ENCODE measurements at places on chromosomes 16 and 17.

GRCh38 chr17:28738680-28739384 lies 5.0 kb upstream of the TRAF4 start:
- peak; percentile 67 for DNase-seq

DNA sequence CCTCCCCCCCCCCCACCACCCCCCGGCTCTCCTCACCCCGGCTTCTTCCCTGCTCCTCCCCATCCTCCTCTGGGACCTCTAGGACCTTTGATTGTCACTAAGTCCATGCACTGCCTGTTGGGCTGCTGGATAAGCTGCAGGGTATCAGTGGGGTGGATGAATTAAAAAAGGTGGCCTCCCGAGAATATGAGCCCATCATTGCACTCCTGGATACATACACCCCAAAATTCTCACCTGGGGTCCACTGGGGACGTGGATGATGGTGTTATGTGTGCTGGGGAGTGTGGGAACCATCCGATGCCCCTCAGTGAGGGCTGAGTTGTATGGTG lies 88.8 kb downstream of the IRF8 start:
- DNase-seq, result no peak

DNA sequence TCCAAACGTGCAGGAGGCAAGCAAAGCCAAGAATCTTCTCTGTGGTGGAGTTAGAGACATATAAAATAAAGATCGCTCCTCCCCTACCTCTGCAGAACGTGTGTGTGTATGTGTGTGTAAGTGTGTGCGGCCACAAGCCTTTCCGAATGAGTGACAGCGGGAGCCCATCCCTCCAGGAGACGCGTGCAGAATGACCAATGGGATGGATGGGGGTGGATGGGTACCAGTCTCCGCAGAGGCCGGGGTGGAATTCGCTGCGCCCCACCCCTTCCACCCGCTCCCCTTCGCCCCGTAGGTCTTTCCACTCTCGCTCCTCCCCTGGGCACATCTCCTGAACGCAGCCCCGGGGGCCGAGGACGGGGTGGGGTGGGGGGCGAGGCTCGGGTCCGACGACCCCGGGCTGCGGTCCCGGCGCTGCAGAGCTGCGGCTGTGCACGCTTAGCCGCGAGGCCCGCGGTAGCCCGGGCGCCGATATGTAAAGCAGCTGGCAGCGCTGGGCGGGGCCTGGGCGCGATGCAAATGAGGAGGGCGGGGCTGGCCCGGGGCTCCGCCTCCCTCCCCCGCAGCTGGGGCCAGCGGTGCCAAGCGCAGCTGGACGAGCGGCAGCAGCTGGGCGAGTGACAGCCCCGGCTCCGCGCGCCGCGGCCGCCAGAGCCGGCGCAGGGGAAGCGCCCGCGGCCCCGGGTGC lies at the start of gene PRKCB:
PRKCB (plus strand) TSS at position 594 of the 688 bp plus-strand sequence.
- DNase-seq, result peak; percentile 82

DNA sequence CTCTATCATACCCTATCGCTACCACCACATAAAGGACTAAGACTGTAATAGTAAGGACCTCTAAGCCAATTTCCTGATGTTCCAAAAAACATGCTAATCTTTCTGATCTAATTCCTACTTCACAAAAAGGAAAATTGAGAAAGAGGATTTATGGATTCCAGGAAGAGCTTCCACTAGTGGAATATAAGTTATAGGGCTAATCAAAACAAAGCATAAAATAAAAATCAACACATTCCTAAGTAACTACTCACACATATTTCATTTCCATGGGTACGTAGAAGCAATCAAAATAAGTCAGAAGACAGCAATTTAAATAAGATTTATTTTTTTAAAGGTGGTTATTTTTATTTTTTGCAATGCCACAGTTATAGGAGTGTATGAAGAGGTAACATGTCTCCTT lies 12.4 kb downstream of the CCDC43 start:
- DNase-seq, result no peak

DNA sequence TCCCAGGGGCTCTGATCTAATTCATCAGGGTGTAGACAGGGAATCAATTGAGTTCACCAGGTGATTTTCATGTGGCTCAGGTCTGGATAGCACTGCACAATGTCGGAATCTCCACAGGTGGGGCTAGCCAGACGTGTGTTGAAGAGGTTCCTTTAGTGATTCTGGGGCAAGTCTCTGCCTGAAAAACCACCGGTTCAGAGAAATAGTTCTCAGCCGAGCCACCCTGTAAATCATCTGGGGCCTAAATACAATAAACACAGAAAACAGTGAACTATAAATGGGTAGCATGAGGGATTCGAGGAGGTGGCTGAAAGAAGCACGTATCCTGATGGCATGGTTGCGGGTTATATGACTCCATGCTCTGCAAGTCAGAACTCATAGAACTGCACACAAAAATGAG lies 21.3 kb downstream of the ASPA start:
- DNase-seq, result no peak

DNA sequence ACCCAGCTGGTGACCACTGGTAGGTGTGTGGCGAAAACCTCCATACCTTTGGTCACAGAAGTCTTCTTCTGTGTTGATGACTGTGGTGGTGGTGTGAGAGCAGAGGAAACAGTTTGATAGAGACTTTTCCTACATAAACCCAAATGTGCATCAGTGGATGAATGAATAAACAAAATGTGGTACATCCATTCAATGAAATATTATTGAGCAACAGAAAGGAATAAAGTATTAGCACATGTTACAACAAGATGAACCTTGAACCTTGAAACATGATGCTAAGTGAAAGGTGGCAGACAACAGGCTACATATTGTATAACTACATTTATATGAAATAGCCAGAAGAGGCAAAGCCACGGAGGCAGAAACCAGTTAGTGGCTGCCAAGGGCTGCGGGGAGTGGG lies 15.2 kb downstream of the CDK5R1 start:
- DNase-seq, result no peak

GRCh38 chr17:9105068-9105868 lies 84.0 kb downstream of the NTN1 start:
- no peak for DNase-seq

GRCh38 chr16:46857368-46857945 lies 26.5 kb upstream of the C16orf87 start:
- no peak for DNase-seq

GRCh38 chr16:49382916-49383315 lies 9.3 kb downstream of the C16orf78 start:
- no peak for DNase-seq

DNA sequence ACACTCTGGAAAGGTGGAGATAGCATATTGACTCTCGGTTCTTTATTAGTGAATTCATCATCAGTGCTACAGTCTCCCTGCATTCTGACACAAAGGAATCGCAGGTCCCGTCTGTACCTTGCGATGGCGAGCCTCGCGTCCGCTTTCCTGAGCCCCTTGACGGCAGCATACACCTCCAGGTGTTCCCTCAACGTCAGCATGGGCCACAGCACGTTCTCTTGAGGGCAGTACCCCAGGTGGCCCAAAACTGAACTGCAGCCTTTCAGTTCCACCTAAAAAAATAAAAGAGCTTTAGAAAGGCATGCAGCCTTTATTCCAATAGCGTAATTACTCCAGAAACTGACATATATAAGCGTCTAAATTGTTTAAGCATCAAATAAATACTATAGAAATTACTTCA lies 24.2 kb upstream of the ABCA9 start:
- DNase-seq, result no peak

GRCh38 chr16:12257926-12258561 lies 281.5 kb downstream of the SNX29 start:
- no peak for DNase-seq

- DNase-seq, result no peak
Observed at GRCh38 chr17:34177642-34178041, 77.4 kb upstream of the CCL2 start.

GRCh38 chr16:23020084-23020483 lies 129.2 kb downstream of the USP31 start:
- DNase-seq, result no peak

DNA sequence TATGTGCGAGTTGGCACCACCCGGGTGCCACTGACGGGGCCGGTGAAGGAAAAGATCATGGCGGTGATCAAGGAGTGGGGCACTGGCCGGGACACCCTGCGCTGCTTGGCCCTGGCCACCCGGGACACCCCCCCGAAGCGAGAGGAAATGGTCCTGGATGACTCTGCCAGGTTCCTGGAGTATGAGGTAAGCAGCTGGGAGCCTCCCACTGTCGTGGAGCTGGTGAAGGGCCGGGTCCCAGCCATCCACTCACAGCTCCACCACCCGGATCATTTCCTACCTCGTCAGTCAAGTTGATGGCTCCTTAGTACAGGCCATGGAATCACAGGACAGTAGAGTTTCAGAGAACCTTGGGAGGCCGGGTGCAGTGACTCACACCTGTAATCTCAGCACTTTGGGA lies 20.0 kb downstream of the ATP2A1 start:
- DNase-seq, result no peak

- DNase-seq, result no peak
Observed at GRCh38 chr17:54662978-54663876, 237.4 kb upstream of the TOM1L1 start.

GRCh38 chr16:30628628-30629540 lies 18.7 kb upstream of the ZNF689 start:
- DNase-seq, result peak; percentile 84

DNA sequence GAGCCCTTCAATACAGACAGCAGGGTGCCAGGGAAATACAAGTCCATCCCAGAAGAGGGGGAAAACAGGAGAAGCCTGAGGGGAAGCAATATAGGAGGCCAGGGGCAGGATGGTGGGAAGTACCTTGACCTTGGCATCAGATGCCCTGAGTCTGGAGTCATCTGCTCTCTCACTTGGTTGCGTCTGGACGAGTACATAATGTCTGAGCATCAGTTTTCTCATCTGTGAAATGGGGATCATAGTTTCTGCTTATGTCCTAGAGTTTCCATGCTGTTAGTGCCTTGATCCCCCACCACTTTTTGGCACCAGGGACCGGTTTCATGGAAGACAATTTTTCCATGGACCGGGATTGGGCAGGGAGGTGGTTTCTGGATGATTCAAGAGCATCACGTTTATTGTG lies 2.3 kb downstream of the STAT5A start:
- DNase-seq, result no peak

DNA sequence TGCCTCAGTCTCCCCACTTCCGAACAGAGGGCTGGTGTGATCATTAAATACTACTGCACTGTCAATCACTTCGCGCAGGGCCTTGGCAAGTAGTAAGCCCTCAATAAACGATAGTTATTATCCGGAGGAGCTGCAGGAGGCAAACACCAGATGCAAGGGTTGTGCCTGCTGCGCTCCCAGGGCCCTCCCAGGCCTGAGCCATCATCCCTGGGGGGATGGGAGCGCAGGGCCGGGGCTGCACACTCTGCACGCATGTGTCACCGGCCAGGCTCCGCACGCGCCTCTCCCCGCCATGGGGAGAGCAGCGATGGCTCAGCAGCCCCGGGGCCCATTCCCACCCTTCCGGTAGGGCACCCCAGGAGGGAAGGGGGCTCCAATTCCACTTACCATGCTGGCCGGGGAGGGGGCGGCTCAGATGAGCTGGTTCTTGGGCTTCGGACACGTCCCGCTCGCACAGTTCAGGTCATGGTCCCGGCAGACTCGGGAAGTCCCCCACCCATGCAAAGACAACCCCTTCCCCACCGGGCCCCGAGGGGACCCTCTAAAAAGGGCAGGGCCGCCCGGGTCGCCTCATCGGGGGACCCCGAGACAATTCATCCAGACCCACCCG lies 681 bp downstream of the XPO6 start:
- DNase-seq, result peak; percentile 62

DNA sequence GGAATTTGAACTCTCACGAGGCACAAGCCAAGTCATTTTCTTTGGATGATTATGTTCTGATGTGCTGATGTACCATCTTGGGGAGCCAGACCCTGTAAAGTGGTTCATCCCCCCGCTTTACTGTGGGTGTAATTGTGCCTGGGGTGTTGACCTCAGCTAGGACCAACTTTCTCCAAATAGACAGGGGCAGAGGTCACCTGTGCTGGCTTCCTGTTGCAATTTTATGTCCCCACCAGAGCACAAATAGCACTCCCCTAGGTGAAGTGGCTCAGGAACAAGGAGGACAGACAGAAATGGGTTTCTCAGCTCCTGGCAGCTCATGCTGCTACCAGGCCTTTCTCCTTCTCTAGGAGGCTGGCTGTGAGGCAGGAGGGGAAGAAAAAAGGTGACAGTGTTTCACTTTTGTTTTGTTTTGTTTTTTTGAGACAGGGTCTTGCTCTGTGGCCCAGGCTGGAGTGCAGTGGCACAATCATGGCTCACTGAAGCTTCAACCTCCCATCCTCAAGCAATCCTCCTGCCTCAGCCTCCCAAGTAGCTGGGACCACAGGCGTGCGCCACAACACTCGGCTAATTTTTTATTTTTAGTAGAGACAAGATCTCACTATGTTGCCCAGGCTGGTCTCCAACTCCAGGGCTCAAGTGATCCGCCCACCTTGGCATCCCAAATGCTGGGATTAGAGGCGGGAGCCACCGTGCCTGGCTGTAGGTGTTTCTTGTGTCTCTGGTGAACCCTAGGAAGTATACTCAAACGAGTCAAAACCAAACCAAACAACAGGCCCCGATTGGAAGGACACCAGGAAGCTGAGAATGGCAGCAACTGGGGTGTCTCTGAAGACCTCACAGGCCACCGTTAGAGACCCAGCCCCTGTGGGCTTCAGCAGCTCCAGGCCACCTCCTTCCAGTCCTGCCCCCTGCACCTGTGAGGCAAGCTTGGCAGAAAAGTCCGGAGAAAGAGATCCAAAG lies 32.5 kb upstream of the WFIKKN2 start:
- no peak for DNase-seq

DNA sequence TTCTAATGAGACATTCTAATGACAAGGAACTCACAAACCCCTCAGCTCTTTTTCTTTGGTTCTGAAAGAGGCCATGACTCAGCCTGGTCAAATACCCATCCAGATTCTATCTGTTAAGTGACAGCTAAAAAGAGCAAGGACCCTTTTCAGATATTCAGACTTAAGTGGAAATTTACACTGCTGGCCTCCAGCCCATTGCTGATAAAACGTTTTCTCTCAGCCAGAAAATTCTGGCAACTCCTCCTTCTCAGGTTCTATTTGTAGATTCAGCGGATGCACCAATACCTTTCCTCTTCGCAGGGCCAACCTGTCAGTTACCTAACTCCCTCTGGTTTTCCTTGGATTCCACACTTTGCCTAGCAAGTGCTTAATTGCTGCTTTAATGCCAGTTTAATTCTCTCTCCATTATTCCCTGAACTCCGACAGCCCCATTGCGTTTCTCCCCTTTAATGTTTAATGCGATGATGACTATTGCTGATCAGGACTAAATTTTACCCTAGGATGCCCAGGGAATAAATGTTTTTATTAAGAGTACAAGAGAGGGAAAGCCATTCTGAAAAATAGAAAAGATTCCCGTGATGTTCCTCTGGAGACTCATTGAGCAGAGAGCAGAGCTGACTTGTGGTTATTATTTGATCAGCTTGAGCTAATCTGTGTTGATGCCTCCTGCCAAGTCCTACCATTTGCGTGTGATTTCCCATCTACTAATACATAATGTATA lies 35.9 kb upstream of the TOM1L1 start:
- DNase-seq, result no peak

- DNase-seq, result peak; percentile 73
Observed at GRCh38 chr17:16991349-16992009, 19.6 kb upstream of the TNFRSF13B start.

All from stimulated activated naive CD4-positive, alpha-beta T cell treated with Interleukin-2 at 50 U/mL for 16 hours (primary cell).